Cortex of kidney (tissue), 1 donor: ENCODE measurements at places on chromosomes 11 and 22.

DNA sequence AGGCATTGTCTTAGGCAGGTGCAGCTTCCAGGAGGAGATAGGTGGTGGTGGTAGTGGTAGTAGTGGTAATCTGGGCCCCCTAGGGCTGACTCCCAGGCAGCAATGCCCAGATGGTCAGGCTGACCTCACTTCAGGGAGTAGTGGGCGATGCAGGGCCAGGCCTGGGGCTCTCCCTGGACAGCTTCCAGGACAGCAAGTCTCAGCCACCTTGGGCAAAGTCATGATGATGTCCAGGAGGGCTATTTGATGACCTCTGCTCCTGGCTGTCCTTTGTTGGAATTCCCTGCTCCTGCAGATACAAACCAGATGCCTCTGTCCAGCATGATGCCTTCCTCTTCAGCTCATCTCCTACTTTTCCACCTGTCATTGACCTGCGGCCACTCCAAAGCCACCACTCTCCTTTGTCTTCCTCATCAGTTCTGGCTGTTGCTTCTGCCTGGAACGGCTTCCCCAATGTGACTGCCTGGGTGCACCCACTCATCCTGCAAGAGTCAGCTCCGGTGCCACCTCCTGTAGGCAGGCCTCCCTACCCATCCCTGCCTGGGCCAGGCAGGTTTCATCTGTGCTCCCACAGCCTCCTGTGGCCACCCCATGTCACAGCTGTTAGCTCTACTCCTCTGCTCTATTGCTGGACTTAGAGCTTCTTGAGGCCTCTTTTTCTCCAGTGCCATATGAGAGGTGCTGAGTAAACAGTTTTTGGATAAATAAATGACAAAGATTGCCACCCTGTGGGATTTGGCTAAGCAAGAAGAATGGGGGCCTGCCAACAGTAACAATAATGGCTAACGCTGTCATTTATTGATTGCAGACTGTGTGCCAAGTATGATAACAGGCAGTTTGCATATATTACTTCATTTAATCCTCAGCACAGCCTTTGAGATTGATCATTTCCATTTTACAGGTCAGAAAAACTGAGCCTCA lies 172.9 kb upstream of the NECTIN1 start:
- DNase-seq, result no peak

- DNase-seq, result no peak
Measured at GRCh38 chr11:60899977-60900376, 6.4 kb downstream of the PRPF19 start.

- no peak for DNase-seq
Measured at GRCh38 chr22:30245181-30245984, 1.2 kb downstream of the LIF start.

DNA sequence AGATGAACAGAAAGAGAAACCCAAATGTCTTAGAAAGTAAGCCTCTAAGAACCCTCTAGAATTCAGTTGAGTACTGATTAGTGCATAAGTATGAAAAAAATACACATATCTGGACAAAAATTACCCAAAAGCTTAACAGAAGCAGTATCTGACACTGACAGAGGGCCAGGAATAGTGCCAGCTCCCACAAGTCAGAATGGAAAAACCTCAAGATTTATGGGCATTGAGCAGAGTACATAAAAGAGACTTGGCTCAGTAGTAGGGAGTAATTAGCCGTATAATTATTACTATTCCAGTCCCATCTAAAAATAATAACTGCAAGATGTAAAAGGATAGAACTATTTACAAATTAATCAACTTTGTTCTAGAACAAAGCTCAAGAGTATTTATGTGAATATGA lies 834.5 kb downstream of the FAM181B start:
- no peak for DNase-seq

DNA sequence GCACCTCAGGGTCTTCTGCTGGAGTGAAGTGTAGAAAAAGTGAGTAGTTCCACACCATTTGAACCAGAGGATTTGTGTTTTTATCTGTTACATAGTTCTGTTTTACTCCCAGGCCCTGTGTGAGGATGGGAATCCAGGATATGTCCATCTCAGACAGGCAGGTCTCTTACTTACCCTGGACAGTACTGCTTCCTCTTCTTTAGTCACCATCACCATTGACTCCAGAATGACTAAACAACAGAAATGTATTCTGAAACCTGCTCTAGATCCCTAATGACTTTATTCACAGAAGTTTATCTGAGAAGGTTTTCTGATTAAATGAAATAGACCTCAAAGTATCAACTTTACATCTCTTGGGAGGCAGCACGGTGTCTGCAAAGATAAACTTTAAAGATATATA lies 33.6 kb downstream of the CYP2R1 start:
- DNase-seq, result no peak

DNA sequence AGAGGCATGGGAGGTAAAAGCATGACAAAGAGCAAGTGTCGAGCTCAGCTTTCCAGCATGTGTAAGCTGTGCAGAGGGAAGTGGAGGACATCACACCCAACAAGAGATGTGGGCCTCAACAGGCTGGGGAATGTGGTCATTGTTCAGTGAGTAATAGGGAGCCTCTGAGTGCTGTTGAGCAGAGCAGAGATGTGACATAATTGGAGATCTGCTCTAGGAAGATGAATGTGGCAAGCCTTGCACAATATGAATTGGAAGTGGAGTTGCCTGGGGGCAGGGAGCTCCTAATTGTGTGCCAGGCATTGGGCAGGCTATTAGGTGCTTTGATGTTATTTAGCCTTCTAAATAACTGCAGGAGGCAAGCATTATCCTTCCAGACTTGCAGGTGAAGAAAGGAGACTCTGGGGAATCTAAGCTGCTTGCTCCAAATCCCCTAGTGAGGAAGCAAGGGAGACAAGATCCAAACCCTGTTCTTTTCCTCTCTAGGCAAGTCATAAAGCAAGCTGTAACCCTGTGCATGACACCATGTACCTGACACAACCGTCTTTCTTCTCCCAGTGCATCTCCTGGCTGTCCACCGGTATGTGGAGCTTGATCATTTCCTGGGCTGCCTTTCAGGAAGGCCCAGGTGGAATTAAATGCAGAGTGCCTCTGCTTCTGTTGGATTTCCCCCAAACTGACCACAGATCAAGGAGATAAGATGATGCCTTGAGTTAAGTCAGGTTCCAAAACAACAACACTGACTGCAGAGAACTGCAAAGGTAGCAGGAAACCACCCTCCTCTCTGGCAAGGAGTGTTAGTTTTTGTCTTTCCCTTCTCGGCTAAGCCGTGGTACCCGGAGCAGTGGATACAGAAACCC lies 221.4 kb downstream of the TENM4 start:
- DNase-seq, result no peak
